ENCODE measurements at places on chromosomes 16 and 17.

DNA sequence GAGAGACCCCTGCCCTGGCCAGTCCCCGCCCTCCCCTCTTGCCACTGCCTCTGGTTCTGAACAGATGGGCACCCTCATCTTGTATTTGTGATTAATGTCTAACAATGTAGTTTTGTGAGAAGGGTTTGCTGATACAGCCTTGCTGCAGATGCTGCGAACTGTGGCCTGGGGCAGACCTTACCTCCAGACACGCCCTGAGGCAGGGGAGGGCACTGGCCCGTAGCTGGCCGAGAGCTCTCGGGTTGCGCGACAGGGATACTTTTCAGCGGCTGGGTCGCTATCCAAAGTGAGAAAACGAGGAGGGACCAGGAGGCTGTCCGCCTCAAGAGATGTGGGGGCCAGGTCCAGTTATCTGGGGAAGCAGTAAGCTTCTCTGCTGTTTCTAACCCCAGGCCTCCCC, 21.9 kb downstream of the STH start:
- no peak for DNase-seq

GRCh38 chr17:64264891-64265290, 1.8 kb upstream of the TEX2 start:
- DNase-seq: peak; percentile 69

- peak; percentile 82 for DNase-seq
Measured at GRCh38 chr17:37702598-37702997, 42.3 kb downstream of the HNF1B start.

DNA sequence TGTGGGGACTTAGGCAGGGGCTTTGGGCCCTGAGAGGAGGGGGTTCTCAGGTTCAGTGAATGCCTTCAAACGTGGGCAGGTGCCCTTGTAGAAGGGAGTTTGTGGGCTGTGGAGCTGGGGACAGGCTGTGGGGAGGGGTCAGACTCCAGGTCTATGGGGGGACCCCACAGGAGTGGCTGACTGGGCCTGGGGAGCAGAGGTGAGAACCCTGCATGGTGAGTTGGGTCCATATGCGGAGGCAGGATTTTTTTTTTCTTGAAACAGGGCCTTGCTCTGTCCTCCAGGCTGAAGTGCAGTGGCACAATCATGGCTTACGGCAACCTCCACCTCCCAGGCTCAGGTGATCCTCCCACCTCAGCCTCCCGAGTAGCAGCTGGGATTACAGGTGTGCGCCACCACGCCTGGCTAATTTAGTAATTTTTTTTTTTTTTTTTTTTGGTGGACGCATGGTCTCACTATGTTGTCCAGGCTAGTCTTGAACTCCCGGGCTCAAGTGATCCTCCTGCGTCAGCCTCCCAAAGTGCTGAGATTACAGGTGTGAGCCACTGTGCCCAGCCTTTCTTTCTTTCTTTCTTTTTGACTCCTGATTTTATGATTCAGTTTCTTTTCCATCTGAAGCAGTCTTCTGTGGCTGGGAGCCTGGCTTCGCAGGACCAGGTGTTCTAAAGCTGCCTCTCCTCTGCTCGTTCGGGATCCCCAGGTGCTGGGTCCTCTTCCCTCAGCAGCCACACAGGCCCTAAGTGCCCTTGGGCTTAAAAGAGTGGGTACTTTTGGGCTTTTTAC, 19.0 kb upstream of the ADCY7 start:
- DNase-seq: no peak

DNA sequence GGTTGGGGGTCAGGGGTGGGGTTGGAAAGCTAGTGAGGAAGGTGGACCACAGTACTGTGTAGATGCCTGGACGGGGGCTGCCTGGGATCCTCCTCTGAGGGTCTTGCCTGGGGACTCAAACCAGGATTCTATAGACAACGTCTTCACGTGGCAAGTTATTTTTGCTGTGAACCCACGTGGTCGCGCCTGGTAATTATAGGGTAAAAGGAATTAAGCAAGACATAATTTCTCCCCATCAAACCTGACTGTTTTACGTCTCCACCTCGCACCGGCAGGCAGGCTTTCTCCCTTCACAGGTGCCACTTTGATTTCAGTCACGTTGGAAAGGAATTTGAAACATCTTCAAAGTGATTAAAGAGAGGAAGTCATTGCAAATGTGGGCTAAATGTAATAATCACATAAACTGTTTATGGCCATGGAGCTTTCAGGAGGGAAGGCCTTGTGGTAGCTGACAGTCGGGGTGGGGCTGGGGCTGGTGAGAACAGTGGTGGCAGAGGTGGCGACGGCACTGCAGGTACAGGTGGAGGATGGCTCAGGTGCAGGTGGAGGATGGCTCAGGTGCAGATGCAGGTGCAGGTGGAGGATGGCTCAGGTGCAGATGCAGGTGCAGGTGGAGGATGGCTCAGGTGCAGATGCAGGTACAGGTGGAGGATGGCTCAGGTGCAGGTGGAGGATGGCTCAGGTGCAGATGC, 197.1 kb upstream of the NLRP1 start:
- no peak for DNase-seq

DNA sequence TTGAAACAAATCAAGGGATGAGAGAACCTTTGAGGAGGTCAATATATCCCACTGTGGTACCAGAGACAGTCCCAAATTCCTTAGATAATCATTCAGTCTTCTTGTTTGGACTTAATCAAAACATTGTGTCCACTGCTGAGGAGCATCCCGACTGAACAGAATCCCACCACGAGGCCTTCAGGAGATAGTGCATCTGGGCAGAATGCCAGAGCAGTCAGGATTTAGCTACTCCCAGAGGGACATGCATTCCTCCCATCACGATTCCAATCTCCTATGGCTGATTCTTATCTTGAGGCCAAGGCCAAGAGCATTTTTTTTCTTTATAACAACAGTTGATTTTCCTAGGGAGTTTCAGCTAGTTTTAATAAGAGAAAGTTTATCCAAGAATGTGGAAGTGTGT, 87.4 kb upstream of the COX10 start:
- no peak for DNase-seq

GRCh38 chr16:83105279-83106077, 478.7 kb downstream of the CDH13 start:
- no peak for DNase-seq

DNA sequence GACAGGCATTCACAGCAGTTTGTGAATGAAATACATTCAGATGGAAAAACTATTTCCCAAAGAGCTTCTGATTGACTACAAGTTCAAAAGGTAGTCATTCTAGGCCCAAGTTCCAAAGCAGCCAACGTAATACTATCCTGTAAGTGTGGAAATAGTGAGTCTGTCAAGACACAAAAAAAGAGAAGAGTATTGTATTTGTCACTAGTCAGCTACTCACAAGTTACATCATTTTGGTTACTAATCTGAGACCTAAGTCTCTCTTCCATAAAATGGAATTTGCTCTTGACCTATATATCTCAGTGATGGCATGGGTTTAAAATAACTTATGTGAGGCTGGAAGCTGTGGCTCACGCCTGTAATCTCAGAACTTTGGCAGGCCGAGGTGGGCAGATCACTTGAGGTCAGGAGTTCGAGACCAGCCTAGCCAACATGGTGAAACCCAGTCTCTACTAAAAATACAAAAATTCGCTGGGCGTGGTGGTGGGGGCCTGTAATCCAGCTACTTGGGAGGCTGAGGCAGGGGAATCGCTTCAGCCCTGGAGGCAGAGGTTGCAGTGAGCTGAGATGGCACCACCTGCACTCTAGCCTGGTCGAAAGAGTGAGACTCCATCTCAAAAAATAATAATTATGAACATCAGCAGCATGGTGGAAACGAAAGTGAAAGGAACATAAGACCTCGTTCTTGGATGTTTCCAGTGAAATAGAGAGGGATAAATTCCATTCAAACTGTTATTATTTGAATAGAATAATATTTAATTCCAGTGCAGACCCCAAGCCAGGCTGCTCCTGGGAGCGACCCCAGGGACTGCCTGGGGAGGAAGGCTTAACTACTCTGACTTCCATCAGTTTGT, 2.9 kb downstream of the CMC2 start:
- no peak for DNase-seq
